CD4-positive, alpha-beta T cell treated with Interleukin-6 at 100 ng/mL for 8 hours (primary cell): ENCODE measurements at places on chromosomes 12 and 14.

GRCh38 chr14:65948302-65948701, 535.8 kb downstream of the FUT8 start:
- no peak for DNase-seq

DNA sequence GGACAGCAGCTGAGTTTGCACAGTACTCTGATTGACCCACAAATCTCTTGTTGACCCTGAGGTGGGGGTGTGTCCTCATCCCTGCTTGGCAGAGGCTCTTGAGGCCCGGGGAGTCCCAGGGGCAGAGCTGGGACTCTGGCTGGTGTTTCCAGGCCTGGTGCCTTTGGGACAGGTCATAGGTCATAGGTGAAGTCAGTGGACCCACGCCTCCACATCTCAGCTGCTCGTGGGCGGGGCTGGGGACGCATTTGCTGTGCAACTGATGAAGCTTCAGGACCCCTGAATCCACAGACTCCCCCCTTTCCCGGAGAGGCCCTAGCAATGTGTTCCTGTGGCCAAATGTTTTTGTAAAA, 408 bp upstream of the CACNA2D4 start:
- DNase-seq = no peak

DNA sequence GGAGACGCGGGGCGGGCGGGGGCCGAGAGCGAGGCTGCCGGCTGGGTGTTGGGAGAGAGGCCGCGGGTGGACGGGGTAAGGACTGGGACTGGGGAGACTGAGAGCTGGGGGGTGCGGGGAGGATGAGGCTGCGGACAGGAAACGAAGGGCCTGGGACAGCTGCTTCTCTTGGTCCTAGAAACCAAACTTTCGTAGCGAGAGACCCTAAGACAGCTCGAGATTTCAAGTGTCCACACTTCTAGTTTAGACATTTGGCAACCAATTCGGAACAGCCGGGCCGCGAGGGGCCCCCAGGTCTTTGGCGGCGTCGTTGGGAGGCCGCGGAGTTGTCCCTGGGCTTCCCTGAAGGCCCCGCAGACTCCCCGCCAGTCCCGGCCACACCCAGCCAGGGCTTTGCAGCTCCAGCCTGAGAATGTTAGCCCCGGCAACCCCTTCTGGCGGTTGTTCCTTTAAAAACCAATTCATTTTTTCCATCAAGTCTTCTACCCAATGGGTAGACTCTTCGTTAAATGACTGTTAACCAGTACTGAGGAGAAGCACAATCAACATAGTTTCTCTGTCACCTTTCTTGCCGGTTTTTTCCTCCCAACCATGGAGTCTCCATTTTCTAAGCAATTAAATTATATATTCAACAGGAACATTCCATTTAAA, 11.5 kb downstream of the NKX2-1 start:
- DNase-seq = no peak

GRCh38 chr12:87795555-87795954, 233.6 kb downstream of the C12orf50 start:
- DNase-seq = no peak

DNA sequence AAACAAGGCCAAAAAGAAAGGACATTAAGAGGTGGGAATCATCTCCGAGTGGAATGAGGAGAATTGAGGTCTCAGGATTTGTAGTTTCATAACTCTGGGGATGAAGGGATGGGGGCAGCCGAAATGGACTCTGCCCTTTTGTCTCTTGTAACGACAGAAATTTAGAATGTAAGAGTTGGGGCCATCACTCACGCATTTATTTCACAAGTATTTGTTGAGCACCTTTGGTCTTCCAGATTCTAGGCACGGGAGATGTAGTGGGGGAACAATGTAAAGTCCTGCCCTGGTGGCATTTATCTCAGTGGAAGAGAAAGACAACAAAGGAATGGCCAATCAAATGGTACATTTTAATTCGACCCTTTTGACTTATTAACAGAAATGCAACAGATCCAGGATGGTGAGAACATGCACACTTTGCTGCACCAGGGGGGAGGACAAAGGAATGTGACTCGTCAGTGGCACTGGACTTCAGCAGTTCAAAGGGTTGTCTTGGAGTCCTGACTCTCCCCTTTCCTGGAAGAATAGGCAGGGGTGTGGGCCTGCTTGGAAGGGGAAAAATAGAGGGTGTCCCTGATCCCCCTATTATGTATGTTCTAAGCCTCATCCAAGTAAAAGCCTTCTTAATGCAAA, 102.0 kb downstream of the TMEM30B start:
- no peak for DNase-seq
